ENCODE measurements at places on chromosomes 5 and 9.

GRCh38 chr9:22088717-22089061 lies 79.6 kb upstream of the CDKN2B start:
- no peak for DNase-seq

DNA sequence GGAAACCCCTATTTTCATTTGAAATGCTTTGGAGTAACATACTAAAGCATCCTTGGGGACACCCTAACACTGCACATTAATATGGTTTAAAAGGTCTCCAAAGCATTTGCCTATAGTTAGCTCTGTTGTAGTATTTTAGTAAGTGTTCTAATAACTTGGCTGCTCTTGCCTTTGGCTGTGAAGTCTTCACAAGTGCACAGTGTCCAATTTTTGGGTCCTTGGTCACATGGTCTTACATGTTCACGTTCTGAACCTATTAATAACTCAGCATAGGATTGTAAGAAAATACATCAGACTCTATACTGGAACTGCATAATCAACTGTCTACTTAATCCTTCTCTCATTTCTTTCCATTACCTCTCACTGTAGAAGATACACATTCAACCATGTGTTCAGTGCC lies 17.4 kb downstream of the ADAMTS19 start:
- no peak for DNase-seq

GRCh38 chr9:117411547-117411946 lies 3.3 kb downstream of the ASTN2 start:
- DNase-seq: peak; percentile 83

DNA sequence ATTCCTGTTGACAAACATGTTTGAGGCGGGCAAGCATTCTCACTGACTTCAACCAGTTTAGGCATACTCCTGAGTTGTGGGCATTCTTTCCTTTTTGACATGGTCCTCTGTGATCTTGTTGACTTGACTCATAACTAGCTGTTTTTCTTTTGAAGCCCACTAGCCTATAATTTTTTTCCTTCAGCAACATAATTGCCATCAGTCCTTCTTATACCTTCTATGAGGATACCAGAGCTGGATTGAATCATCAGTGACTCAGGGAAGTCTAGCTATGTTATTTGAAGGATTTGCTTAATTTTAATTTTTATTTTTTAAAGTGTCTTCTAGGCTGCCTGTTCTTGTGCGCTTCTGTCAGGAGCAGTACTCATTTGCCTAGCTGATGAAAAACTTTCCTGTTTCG lies 259.5 kb downstream of the NR3C1 start:
- DNase-seq: no peak

DNA sequence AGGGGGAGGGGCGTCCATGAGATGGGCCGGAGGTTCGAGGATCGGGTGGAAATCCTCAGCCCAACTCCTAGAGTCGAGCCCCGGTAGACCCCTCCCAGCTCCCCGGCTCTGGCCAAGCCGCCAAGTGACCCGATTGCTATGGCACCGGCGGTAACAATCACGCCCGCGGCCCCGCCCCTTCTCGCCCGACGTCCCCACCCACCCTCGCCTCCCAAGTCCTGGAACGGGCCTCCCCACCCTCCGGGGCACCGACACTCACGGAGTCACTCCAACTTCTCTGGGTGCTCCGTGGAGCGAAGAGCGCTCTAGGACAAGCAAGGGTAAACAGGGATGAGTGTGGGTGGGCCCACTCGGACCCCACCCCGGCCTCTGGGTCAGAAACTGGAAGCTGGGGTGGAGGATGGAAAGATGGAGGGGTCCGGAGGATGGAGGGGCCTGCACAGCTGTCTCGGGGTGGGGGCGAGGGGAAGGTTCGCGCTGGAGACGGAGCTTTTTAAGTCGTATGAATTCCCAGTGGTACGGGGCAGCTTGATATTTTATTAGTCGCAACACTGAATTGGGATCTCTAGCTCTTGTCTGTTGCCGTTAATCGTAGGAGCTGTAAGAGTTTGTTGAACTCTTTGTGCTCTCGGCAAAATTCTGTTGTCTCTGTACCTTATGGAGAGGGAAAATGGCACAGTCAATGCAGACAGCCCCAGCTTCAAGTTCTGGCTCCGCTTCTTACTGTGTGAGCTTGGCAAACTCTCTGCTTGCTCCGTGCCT lies at the start of gene SPACA9:
Gene SPACA9 (plus strand): TSS at position 204 of the 762 bp plus-strand sequence. CDS start 5,050 bp downstream, outside the sequence.
- peak; percentile 79 for DNase-seq

GRCh38 chr5:36170832-36171424 lies 19.0 kb downstream of the SKP2 start:
- no peak for DNase-seq

GRCh38 chr5:150143350-150144245 lies 12.0 kb downstream of the PDGFRB start:
- peak; percentile 98 for DNase-seq

GRCh38 chr5:125961150-125961549 lies 462.1 kb upstream of the GRAMD2B start:
- DNase-seq: no peak

- no peak for DNase-seq
These were observed 76.2 kb downstream of the ARHGAP26 start for GRCh38 chr5:142846406-142846805.

Data from islet precursor cell (in vitro differentiated cells).